ENCODE measurements at places on chromosomes 7 and 10.

GRCh38 chr10:77518241-77518909 is 119.2 kb downstream of the KCNMA1 start:
- DNase-seq = no peak

DNA sequence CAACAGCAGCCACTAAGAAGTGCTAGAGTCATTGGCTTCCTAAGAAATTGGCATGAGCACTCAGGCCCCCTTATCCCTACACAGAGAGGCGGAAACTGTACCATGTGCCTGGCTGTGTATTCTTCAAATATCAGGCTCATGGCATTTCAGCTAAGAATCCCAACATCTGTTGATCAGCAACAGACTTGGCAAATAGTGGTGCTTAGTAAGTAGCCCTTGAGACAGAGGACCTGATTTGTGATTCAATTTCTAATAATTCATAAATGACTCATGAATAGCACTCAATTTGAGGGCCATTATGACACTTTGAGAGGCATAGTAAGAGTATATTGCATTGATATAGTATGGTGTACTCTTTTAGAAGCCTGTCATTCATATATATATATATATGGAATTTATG is 309.1 kb downstream of the LRMDA start:
- no peak for DNase-seq

GRCh38 chr10:7968510-7969112 is 85.9 kb upstream of the GATA3 start:
- no peak for DNase-seq

GRCh38 chr10:102281102-102281487 is 35.8 kb downstream of the GBF1 start:
- DNase-seq = no peak

- DNase-seq = no peak
Observed at GRCh38 chr7:71630516-71630915, 498.6 kb downstream of the GALNT17 start.
